ENCODE measurements at places on chromosomes 3 and 15.

DNA sequence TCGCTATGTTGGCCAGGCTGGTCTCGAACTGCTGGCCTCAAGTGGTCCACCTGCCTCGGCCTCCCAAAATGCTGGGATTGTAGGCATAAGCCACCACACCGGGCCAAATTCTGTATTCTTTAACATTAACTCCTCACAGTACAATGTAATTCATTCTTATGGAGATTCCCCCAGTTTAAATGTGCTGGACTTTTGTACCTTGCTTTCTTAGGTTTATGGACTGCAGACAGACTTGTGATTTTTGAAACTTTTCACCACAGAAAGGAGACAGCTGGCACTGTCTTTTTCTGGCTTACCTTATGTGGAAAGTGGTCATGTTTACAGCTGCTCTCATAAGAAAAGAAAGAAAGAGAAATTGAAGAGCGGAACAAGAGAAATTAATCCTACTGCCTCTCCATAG, 103.8 kb downstream of the IQCH start:
- no peak for DNase-seq

DNA sequence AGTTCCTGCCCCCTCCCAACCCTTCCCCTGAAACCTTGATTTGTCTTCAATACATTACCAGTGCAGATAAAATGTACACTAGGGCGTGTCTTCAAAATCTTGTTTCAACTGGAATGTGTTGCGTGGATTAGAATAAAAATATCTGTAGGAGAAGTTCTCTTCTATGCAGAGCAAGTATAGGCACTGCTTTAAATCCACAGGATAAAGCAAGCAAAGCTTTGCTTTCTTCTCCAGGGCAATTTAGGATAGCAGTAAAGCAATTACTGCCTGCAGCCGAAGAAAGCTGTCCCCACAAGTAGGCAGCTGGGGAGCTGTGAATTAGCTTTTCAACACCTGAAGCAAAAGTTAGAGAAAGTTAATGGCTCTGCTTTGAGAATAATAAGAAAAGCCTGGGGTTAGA, 329.7 kb upstream of the KCNMB2 start:
- DNase-seq: no peak

GRCh38 chr3:52237657-52238172, 1.2 kb downstream of the TWF2 start:
- DNase-seq: no peak

DNA sequence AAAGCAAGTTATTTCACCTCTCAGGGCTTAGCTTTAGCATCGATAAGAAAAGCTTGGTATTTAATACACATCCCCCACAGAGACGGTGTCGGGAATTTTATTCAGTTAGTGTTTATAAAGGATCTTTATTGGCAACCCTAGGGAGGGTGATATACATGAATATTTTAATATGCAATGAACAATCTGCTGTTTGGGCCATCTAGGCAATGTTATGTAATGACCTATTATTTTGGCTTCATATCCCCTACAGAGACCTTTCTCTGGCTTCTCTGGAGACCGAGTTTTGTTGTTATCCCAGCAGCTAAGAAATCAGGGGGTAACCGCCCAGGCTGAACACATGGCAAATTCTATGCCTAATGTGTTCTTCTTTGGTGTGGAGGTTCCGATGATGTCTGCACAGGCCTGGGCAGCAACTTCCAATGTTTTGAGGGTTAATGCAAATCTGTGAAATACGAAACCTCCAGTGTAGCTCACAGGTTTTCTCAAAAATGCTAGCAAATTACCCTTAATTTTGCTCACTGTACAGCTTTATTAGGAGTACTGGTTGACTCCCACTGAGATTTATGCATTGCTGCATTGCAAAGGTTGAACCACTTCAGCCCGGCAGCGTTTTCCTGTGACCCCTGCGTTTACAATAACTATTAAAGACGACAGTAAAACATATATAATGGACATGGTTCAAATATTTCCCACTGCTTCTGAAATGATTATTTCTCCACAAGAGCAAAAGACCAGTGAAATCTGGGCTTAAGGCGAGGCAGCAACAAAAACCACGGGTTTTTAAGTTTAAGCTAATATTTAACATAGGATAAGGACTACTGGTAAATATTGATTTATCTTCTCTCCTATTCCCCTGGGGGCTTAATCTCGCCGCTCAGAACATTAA, 298.3 kb upstream of the NR2E3 start:
- no peak for DNase-seq

- DNase-seq: no peak
These were observed 181.1 kb upstream of the RBMS3 start for GRCh38 chr3:29099775-29100174.

- DNase-seq: no peak
These were observed 104.9 kb downstream of the TPRG1 start for GRCh38 chr3:189276444-189277219.

GRCh38 chr3:150278843-150279381, 129.2 kb upstream of the TSC22D2 start:
- no peak for DNase-seq

GRCh38 chr15:37108381-37109167, 8.2 kb upstream of the MEIS2 start:
- DNase-seq: no peak

DNA sequence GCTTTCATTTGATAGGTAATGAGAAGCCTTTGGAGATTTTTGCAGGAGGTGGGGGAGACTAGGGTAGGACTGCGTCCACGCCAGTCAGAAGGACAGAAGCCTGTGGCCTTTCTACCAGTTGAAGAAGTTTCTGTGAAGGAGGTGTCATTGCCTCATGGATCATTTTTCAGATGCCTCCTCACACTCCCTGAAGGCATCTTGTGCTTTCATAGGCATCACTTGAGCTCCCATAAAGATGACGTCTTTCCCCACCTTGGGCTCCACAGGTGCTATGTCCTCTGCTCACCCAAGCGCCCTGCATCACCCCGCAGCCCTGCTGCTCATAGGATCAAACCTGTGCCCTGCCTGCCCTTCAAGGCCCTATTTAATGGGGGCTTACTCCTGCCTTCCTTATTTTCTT, 7.5 kb upstream of the ITGA11 start:
- DNase-seq: no peak

DNA sequence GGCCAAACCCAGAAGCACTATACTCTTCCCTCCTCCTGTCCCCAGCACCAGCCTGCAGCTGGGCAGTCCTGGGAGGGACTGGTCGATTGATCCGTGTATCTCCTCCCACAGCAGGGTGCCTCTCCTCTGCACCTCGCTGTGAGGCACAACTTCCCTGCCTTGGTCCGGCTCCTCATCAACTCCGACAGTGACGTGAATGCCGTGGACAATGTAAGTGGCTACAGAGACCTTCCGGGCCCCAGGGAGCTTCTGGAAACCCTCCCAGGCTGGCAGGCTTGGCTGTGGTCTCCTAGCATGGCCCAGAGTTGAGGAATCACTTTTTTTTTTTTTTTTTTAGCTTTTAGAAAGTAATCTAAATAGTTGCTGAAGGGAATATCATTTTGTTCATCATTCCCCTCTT, 30.7 kb downstream of the ANKDD1A start:
- DNase-seq: no peak

- DNase-seq: no peak
These were observed 101.2 kb downstream of the CD47 start for GRCh38 chr3:107989661-107990060.

GRCh38 chr15:66071921-66072295, 181.6 kb downstream of the MEGF11 start:
- no peak for DNase-seq

Data from activated naive CD8-positive, alpha-beta T cell treated with anti-CD3 and anti-CD28 coated beads, Interleukin-2, amount 50 U/mL, for 24 hours (primary cell).